ENCODE measurements at places on chromosomes 3 and 15. TPM values are rescaled to one million over a fixed set of nuclear protein-coding genes. Genes with fewer than 3 reads are reported as not detected.
A peak's percentile ranks its signal among the peaks of the same experiment; 100 is the strongest.

CMSS1 gene
- 35.7 TPM for total RNA-seq

CCDC191 gene
- 3.0 TPM for total RNA-seq

OXTR gene
- total RNA-seq = 2.7 TPM

TNK2 gene
- total RNA-seq = 116 TPM

LRTM1 gene
- total RNA-seq = not detected

DNA sequence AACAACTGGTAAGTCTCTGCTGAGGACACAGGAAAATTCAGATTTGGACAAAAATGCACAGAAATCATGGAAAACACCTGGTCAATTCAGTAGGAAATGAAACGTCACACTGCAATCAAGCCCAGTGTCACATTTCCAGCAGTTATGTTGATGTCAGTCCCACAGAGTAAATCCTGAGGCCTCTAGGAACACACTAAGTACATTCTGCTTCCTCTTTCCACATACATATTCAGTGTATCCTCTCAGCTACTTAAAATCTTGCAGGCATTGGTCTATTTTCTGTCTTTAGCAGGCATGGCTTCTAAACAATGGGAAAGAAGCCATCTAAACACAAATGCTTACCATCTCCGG, 207.8 kb downstream of the PLCL2 start:
- no peak overlapping the region for H3K4me3 ChIP-seq
- DNase-seq = no peak
- H3K36me3 ChIP-seq = no peaks in the 10 kb centered on the region
- H3K27ac ChIP-seq = no peak overlapping the region
- no peaks in the 10 kb centered on the region for H3K27me3 ChIP-seq

- no peak overlapping the region for H3K27ac ChIP-seq
- no peak overlapping the region for H3K4me3 ChIP-seq
- DNase-seq = no peak
- H3K27me3 ChIP-seq = no peaks in the 10 kb centered on the region
Measured at GRCh38 chr3:110293660-110294059, 778.0 kb upstream of the NECTIN3 start.

GRCh38 chr3:71062952-71063772, 520.4 kb downstream of the FOXP1 start:
- no peak overlapping the region for H3K4me3 ChIP-seq
- H3K36me3 ChIP-seq = no peaks in the 10 kb centered on the region
- peaks cover 30% of the 10 kb centered on the region for H3K4me1 ChIP-seq

DNA sequence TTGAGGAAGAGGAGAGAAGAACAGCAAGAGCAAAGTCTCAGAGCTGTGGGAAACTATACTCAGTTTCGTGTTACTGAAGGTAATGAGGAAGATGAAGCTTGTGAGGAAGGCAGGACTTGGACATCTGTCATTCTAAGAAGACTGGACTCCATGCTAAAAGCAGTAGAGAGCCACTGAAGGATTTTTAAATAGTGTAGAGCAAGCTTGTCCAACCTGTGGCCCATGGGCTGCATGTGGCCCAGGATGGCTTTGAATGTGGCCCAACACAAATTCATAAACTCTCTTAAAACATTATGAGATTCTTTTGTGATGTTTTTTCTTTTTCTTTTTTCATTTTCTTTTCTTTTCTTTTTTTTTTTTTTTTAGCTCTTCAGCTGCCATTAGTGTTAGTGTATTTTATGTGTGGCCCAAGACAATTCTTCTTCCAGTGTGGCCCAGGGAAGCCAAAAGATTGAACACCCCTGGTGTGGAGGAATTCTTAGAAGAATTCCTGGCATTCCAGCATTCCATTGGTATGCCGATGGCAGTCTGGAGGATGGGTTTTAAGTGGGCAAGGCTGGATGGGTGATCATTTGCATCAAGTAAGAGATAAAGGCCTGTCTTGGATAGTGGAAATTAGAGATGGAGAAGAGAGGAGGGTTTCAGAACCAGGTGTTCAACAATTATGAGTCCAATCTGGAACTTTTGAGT, 6.9 kb upstream of the NFKBIZ start:
- no peak overlapping the region for H3K4me3 ChIP-seq
- peaks cover 16% of the 10 kb centered on the region for H3K36me3 ChIP-seq
- no peaks in the 10 kb centered on the region for H3K27me3 ChIP-seq
- H3K27ac ChIP-seq = peak overlapping the region; percentile 14

DNA sequence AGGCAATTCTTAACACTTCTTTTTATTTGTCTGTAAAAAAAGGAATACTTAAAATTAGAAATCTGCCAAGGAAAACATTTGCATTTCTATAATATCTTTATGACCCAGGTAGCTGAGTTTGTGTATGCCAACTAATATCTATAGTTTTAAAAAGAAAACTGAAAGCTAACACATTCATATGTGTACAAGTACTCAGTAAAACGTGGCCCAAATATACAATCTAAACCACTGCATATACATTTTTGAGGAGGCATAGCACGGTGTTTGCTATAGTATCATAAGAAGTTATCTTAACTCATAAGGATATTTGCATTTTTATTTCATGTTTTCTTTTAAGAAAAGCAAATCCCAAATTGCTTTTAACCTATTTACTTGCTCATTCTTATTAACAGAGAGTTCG, 172.7 kb downstream of the ZBTB20 start:
- H3K4me3 ChIP-seq = no peak overlapping the region
- H3K27me3 ChIP-seq = no peaks in the 10 kb centered on the region
- H3K27ac ChIP-seq = no peak overlapping the region
- H3K4me1 ChIP-seq = peaks cover 5% of the 10 kb centered on the region
- DNase-seq = no peak
- no peaks in the 10 kb centered on the region for H3K36me3 ChIP-seq

DNA sequence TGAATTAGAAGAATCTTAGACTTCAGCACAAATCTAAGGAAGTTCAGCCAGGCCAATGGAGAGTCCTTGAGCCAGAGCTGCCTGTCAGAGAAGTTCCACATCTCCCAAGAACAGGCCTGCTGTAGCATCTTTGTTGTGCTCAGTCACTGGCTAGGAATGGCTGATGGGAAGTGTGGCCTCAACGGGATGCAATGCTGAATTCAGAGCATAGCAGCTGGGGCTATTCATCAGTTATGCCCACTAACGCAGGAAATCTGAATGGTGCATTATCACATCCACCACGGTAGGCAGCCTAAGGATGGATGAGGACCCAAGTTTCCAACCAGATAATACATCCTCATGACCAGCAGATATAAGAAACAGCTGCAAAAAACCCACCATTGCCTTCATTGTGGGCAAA, 3.2 kb upstream of the EIF1B start:
- H3K4me3 ChIP-seq = no peak overlapping the region
- no peaks in the 10 kb centered on the region for H3K27me3 ChIP-seq
- H3K4me1 ChIP-seq = peaks cover 6% of the 10 kb centered on the region
- DNase-seq = no peak

DNA sequence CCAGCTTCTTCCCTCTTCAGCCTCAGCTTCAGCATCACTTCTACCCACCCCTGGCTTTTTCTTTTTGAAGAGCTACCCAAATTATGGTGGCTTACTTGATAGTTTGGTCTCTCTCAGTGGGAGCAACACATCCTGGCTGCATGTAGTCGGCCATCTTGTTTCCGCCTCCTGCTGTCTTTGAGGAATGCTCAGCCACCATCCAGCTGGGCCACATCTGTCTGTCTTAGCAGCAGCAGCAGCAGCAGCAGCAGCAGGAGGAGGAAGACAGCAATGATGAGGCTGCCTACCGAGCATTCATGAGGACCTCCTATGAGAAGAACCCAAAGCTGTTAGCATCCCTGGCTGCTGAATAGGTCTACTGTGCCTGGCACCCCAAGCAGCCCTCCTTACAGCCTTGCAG, 19.7 kb downstream of the IL16 start:
- peaks cover 17% of the 10 kb centered on the region for H3K36me3 ChIP-seq
- DNase-seq = no peak
- H3K27ac ChIP-seq = no peak overlapping the region
- H3K4me3 ChIP-seq = no peak overlapping the region

DNA sequence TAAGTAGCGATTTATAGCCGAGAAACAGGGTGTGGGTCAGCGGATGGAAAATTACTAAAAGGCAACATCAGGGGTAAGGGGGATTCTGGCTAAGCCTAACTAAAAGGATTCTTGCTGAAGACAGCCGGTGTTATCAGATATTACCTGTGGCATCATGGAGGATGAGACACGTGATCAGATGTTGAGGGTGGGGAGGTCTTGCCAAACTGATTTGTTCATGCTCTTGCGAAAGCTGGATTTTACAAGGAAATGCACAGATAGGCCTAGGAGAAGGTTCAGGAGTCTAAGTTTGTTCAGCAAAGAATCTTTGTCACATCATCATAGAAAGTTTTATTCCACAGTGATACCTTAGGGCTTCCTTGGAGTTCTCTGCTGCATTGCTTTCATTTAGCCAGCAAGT, 396.8 kb upstream of the TBL1XR1 start:
- H3K4me3 ChIP-seq = no peak overlapping the region
- H3K27me3 ChIP-seq = no peaks in the 10 kb centered on the region
- no peak for DNase-seq
- no peak overlapping the region for H3K27ac ChIP-seq
- no peaks in the 10 kb centered on the region for H3K36me3 ChIP-seq

GRCh38 chr15:51263726-51264125, 74.7 kb downstream of the CYP19A1 start:
- H3K27ac ChIP-seq = no peak overlapping the region
- peaks cover 20% of the 10 kb centered on the region for H3K27me3 ChIP-seq
- peaks cover 2% of the 10 kb centered on the region for H3K4me1 ChIP-seq
- DNase-seq = no peak

DNA sequence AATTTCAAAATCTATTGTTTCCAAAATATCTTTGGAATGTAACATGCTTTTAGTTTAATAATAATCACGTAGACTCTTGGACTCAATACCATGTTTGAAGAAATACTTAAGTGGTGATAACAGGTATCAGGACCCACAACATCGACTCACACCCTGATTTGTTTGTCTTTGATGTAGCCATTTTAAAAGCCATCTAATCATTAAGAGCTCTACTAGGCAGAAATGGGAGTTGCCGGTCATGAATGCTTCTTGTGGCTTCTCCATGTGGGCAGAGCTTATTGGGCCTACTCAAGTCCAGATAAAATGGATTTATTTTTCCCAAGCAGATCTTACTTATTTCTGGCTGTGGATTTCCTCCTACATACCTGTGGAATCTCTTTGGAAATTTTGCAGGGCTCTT, 261.6 kb upstream of the NR2F2 start:
- no peak for DNase-seq
- no peak overlapping the region for H3K27ac ChIP-seq
- peaks cover 17% of the 10 kb centered on the region for H3K27me3 ChIP-seq
- no peak overlapping the region for H3K4me3 ChIP-seq
- peaks cover 5% of the 10 kb centered on the region for H3K4me1 ChIP-seq

- H3K36me3 ChIP-seq = no peaks in the 10 kb centered on the region
- DNase-seq = peak; percentile 76
- peak overlapping the region; percentile 44 for H3K4me3 ChIP-seq
- H3K27ac ChIP-seq = no peak overlapping the region
- peaks cover 7% of the 10 kb centered on the region for H3K4me1 ChIP-seq
- no peaks in the 10 kb centered on the region for H3K27me3 ChIP-seq
Measured at GRCh38 chr15:52256366-52256765, 39.2 kb downstream of the MYO5C start.

- no peaks in the 10 kb centered on the region for H3K27me3 ChIP-seq
- peaks cover 10% of the 10 kb centered on the region for H3K4me1 ChIP-seq
- no peak overlapping the region for H3K4me3 ChIP-seq
- no peak overlapping the region for H3K27ac ChIP-seq
- no peaks in the 10 kb centered on the region for H3K36me3 ChIP-seq
Measured at GRCh38 chr3:71002298-71002697, 581.2 kb downstream of the FOXP1 start.

- no peak overlapping the region for H3K4me3 ChIP-seq
- no peaks in the 10 kb centered on the region for H3K36me3 ChIP-seq
- no peak overlapping the region for H3K27ac ChIP-seq
- no peak for DNase-seq
Measured at GRCh38 chr3:18998069-18998468, 150.2 kb upstream of the KCNH8 start.

GRCh38 chr3:188316021-188316722, 162.2 kb downstream of the LPP start:
- H3K36me3 ChIP-seq = no peaks in the 10 kb centered on the region
- no peaks in the 10 kb centered on the region for H3K27me3 ChIP-seq
- peaks cover 17% of the 10 kb centered on the region for H3K4me1 ChIP-seq
- no peak for DNase-seq

- H3K27ac ChIP-seq = no peak overlapping the region
- no peaks in the 10 kb centered on the region for H3K36me3 ChIP-seq
- peaks cover 5% of the 10 kb centered on the region for H3K4me1 ChIP-seq
- no peak for DNase-seq
- no peak overlapping the region for H3K4me3 ChIP-seq
Measured at GRCh38 chr15:98977441-98977840, 30.2 kb downstream of the PGPEP1L start.

DNA sequence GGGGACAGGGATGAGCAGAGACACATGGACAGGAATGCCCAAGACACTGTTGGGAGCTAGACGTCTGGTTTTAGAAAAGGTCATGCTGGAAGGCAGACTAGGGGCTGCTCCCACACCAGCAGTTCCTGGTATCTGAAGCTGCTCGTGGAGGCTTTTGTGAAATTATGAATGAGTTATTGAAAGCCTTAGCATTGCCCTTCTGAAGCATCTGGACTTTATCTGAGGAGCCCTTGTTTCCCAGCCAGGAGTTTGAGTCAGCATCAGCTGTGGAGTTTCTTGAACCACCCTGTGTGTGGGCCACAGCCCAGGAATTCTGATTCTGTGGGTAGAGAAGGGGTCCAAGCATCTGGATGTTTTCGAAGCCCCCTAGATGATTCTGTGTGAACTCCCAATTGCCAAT, 258.7 kb downstream of the SLCO3A1 start:
- no peak overlapping the region for H3K27ac ChIP-seq
- no peaks in the 10 kb centered on the region for H3K27me3 ChIP-seq
- H3K4me3 ChIP-seq = no peak overlapping the region

- H3K27me3 ChIP-seq = no peaks in the 10 kb centered on the region
- H3K4me1 ChIP-seq = peaks cover 4% of the 10 kb centered on the region
- no peaks in the 10 kb centered on the region for H3K36me3 ChIP-seq
- peak; percentile 66 for DNase-seq
Measured at GRCh38 chr3:172673210-172673679, 37.6 kb downstream of the NCEH1 start.

DNA sequence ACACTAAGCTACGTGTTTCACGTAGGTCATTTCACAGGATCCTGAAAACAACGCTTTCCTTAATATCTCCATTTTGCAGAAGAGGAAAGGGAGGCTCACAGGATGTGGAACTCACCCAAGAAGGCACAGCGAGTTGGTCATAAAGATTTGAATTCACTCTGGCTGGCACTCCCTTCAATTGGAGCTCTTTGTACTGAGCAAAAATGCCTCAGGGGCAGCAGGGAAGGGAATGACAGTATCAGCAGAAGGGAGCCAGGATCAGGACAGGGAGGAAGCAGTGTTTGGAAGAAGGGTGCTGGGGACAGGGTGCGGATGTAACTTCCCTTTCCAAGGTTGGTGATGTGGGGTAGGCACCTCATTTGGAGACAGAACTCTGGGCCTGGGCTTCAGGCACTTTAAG, 1.1 kb upstream of the ST6GAL1 start:
- H3K27me3 ChIP-seq = no peaks in the 10 kb centered on the region
- H3K4me1 ChIP-seq = peaks cover 42% of the 10 kb centered on the region
- H3K36me3 ChIP-seq = peaks cover 16% of the 10 kb centered on the region
- peak overlapping the region; percentile 96 for H3K4me3 ChIP-seq
